ENCODE measurements at places on chromosomes 7 and 10.

DNA sequence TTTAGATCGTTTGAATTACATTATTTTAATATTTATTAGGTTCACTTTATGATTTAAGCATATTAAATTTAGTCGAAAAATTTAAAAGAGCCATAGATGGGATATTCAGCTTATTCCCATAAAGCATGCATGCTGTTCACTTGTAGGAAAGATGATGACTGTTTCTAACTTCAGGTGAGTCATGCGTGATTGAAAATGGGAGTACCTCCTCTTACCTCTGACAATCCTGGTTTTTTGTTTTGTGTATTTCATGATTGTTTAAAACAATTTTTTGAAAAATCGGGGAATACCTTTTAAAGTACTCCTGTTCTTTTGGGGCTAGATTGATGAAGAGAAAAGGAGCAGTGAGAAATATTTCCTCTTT lies 1.4 kb downstream of the TNKS2 start:
- DNase-seq = no peak

DNA sequence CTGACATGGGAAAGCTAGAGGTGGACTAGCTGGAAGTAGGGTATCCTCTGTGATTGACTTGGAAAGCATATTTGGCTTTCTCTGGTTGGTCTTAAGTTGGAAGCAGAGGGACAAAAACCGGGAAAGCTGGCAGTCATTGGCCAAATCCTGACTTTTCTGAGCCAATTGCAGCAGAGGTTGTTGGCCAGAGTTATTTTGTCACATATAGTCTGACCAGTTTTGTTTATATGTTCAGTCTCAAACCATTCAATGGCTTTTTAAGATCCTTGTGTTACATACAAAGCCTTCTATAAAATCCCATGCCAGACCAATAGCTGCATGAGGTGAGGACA lies 6.3 kb downstream of the CFAP69 start:
- no peak for DNase-seq

GRCh38 chr7:51027106-51027934 lies 244.6 kb upstream of the GRB10 start:
- no peak for DNase-seq

DNA sequence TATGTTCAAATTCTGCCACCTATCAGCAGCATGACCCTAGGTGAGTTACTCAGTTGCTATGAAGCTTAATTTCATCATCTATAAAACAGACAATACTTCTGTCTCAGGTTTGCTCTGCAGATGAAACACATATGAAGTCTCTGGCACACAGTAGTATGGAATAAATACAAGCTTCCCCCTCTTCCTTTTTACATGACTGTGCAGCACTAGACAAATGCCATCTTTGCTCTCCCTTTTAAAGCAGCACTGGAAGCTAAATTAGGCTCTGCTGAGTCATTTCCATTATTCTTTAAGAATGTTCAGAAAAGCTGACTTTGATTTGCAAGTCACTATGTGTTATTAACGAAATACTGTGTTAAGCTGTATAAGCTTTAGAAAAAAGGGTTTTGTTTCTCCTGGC lies 40.7 kb upstream of the ANAPC16 start:
- DNase-seq = no peak

GRCh38 chr10:3417096-3417495 lies 244.5 kb upstream of the PITRM1 start:
- DNase-seq = no peak

DNA sequence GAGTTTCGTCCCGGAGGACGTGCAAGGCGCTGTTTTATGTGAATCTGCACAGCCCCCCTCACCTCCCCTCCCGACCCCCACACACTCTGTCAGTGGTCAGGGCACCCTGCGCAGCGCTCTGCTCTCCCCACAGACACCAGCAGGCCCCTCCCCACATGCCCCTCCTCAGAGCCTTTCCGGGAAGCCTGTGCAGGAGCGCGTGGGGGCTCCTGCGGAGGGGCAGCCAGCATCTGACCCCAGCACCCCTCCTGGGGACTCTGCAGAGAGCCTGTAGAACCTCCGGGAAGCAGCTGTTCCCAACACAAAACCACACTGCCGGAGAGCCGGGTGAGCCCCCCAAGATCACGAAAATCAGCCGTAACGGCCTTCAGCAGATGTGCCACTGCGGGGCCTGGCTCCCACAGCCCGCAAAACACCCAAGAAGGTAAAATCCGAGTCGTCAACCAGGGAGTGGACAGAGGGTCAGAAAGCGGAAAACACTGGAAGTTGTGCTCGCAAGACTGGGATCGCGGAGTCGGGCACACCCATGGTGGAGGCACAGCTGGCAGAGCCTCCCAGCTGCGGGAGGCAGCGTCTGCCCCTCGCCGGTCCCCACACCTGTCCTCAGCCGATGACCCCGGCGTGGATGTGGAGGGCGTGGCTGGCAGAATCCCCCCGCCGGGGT lies 53.8 kb upstream of the PDGFA start:
- DNase-seq = no peak

GRCh38 chr7:37344886-37345579 lies 103.6 kb downstream of the ELMO1 start:
- no peak for DNase-seq
